ENCODE measurements at places on chromosomes 11 and 22.

DNA sequence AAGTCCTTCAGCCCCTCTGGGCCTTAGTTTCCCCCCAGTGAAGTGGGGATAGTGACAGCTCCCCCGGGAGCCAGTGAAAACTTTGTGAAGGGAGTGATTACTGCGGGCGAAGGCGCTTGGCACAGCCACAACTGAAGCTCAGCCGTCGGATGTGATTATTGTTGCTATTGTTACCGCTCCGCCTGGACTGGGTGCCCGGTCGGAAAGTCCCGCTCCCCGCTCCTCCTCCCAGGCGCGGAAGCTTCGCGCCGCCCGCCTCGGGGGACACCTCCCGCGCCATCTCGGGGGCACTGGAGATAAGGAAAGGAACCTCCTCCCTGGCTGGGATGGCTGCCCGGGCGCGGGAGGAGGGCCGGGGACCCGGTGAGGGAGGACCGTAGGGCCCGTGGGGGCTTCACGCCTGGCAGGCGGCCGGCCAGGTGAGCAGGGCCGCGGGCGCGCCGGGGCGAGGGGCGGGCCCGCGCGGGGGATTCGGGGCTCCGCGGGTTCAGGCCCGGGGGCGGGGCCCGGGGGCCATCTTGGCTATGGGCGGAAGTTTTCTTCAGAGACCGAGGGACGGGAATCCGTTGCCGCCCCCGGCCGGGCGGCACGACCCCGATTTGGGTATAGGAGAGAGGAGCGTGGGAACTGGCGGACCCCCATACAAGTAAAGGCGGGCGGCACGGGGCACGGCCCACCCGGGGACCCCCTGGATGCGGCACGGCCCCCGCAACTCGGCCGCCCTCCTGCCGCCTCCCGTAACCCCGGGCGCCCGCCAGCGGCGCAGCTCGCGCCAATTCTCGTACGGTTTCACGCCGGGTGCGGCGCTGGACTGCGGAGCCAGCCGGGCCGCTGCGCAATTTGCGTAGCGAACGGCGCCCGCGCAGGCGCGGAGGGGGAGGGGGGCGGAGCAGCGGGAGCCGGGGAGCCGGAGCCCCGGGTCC is at the start of gene GPR137:
Gene GPR137, plus strand, starts transcription at position 887 of the 923 bp plus-strand sequence. CDS start 677 bp downstream, outside the sequence.
- peak; percentile 43 for DNase-seq

DNA sequence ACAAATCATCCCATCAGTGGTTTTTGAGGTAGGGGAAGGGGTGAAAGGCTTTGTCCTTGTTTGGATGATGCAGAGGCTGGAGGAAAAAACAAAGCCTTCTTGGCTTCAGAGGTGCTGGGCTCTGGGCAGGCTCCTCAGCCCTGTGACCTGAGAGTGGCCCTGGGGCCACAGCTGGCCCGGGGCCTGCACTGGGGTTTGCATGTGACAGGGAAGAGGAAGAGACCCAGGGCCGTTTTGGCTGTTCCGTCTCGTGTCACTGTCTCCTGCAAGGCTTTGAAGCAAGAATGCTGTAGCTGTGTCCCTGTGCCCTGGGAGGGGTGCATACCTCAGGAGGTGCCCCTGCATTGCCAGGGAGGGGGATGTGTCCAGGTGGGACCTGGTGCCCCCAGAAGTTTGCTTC is 12.6 kb downstream of the ARHGAP8 start:
- no peak for DNase-seq

- no peak for DNase-seq
These were observed 13.5 kb upstream of the VWA5A start for GRCh38 chr11:124101737-124102136.

- peak; percentile 31 for DNase-seq
These were observed at the start of gene MAPK1 for GRCh38 chr22:21867528-21868266. MAPK1 (minus strand) TSS chr22:21867645; CDS start chr22:21867440, 205 bp downstream.

DNA sequence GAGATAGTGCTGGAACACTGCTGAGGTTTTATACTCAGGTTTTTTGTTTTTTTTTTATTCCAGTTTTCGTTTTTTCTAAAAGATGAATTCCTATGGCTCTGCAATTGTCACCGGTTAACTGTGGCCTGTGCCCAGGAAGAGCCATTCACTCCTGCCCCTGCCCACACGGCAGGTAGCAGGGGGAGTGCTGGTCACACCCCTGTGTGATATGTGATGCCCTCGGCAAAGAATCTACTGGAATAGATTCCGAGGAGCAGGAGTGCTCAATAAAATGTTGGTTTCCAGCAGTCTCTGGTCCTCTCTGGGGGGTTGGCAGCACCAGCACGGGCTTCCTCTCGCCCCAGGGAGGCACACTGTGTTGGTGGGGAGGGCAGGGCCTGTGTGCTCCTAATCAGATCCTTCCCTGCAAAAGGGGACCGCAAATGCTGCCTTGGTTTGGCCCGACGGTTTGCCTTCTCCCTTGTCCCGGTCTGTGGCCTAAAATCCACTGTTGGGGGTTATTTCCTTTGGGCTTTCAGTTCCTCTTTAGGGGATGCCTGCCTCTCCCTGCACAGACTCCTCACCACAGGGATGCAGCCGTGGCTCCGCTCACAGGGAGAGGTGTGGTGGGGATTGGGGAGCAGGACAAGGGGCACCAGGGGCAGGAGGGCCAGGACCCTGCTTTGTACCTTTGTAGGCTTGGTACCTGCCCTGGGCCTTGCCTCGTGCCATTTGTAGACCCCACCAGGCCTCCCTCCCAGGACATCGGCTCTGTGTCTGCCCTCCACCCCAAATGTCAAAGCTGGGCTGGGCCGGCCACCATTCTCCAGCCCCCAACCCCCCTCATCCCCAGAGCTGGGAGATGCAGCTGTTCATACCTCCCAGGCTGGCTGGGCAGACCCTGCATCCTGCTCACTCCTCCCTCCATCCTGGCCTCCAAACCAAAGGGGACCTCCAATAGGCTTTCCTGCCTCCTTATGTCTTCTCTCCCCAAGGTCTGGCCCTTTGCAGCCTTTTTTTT is 13.5 kb downstream of the MCAT start:
- DNase-seq, result peak; percentile 46

GRCh38 chr11:9643751-9644150 is 20.1 kb upstream of the SWAP70 start:
- DNase-seq, result no peak

- no peak for DNase-seq
These were observed 55.1 kb upstream of the GRK3 start for GRCh38 chr22:25509374-25509791.

GRCh38 chr11:2534134-2534956 is 89.5 kb downstream of the KCNQ1 start:
- no peak for DNase-seq

DNA sequence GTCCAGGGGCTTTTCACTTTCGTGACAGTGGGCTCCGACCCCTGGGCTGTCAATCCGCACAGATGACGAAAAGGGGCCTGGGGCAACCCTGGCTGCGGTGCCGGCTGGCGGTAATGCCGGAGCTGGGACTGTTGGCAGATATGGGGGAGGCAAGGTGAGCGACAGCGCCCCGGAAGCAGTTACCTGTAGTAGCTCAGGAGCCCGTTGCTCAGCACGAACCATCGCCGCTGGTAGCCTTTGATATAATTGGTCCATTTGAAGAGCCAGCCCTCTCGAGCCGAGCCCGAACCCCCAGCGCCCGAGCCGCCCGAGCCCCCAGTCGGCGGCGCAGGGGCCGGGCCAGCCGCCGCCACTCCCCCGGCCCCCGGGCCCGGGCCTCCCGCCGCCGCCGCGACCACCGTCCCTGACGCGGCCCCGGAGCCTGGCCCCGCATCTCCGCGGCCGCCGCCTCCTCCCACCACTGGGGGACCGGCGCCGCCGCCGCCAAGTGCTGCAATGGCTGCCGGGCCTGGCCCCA is 396 bp downstream of the OSBP start:
- DNase-seq, result peak; percentile 28

- no peak for DNase-seq
These were observed 196.1 kb upstream of the B3GAT1 start for GRCh38 chr11:134607963-134608750.

- DNase-seq, result no peak
These were observed 34.8 kb upstream of the E2F8 start for GRCh38 chr11:19275496-19275895.

GRCh38 chr22:20198557-20199319 is 47.9 kb upstream of the CCDC188 start:
- no peak for DNase-seq

DNA sequence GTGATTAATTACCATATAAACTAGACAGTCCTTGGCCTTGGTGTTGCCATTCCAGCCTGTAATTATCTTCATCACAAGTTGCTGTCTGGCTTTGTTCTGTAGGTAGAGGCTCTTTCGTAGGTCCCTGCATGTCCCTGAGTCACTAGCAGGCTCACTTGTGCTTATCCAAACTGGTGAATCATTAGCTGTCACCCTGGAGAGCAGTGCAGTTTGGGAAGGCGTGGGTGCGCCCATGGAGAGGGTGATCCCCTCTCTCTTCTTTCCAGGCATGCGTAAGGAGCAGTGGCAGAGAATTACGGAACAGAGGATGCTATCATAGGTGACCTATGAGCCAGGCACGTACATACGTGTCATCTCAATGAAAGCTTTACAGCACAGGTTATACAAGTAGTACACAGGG is 11.0 kb upstream of the EHF start:
- no peak for DNase-seq

DNA sequence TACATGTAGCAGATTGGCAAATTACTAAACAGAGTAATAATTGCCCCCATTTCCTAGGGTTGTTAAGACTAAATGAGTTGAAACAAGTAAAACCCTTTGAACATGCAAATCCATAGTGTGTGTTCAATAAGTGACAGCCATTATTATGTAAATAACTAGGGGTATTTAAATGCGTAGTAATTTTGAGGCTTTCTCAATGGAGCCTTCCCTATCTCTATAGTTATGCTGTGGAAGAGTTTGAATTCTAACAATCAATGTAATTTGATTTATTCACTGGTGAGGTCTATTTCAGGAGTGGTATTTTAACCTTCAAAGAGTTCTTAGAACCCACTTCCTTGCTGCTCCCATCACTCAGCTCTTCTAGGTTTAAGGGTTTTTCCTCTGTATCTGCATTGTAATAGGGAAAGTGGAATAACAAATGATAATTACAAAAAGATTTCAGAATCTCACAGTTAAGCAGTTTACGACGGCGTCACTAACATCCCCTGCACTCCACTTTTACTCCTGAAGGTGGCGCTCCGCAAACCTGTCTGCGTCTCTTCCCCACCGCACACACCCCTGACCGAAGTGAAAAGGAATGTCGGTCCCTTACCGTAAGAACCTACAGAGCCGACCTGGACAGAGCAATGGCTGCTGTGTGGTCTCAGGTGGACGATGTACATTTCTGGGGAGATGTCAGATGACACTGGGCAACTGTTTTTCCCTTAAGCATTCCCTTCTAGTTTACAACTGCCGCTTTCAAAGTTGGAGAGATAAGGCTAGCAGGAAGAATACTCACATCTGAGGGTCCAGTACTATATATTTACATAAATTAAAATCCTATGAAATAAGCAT is 80.8 kb downstream of the ZC3H12C start:
- no peak for DNase-seq

GRCh38 chr11:65187971-65188461 is 6.3 kb downstream of the CAPN1 start:
- DNase-seq, result no peak

GRCh38 chr22:35886309-35886708 is 142.3 kb downstream of the RBFOX2 start:
- no peak for DNase-seq

DNA sequence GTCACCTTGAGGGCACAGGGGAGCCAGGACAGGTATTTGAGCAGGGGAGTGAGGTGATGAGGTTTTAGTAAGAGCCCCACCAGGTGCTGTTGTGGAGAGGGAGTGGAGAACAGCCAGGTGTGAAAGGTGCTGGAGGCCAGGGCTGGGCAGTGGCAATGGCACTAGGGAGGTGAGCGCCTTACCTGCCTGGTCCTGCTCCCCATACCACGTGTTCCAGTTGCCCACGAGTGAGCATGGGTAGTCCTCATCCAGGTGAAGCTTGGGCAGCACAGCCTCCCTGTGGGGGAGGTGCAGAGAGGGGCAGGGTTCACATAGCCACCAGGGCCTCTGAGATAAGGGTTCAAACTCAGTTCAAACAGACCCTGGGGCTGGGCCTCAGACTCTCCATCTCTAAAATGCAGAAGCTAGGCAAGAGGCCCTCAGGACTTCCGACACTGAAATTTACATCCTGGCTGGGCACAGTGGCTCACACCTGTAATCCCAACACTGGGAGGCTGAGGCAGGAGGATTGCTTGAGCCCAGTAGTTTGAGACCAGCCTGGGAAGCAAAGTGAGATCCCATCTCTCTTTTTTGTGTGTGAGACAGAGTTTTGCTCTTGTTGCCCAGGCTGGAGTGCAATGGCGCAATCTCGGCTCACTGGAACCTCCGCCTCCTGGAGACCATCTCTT is 11.8 kb downstream of the NIPSNAP1 start:
- no peak for DNase-seq

DNA sequence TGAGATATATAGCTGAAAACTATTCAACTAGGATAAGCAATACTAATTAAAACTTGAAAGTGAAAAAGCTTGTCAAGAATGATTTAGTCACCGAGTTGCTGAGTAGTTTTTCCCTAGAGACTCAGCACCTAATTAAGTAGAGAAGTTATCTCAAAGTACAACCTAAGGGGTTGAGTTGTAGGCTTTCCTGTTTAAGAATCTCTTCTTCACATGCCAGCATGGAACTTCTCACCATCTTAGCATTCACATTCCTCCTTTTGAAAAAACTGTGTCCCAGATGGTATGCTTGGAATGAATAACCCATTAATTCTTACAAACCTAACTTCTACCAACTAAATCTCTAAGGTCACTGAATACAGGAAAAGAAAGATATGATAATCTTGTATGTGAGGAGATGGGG is 303.3 kb upstream of the ZC3H12C start:
- DNase-seq, result no peak
